ENCODE measurements at places on chromosomes 13 and 19. TPM values are rescaled to one million over a fixed set of nuclear protein-coding genes. Genes with fewer than 3 reads are reported as not detected.

DNA sequence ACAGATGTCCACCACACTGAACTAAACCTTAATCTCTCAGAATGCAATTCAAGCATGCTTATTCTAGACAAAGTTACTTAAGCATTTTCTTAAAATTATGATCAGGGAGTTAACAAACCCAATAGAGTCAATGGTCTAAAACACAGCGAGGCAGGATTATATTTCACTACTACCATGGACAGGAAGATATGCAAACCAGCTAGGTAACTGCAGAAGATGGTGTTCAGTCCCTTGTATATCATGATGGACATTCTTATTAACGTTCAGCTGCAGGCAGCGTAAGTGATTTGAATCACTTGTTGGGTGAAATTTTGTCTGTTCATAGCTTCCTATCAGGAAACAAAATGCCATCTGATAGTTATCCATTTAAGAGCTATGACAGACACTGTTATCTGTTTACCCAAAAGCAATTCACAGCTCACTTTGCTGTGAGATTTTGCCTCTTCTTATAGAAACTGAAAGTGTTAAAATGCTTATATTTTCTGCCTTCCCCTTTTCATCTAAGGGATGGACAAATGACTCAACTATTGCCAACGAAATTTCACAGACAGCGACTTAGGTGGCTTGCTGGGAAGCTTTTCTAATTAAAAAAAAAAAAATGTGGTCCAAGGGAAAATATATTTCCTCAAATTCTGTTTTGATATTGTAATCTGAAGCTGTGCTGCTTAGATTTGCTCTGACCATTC, 591.9 kb downstream of the DACH1 start:
- no peaks in the 10 kb centered on the region for H3K36me3 ChIP-seq
- peaks cover 10% of the 10 kb centered on the region for H3K27me3 ChIP-seq
- no peak for DNase-seq
- H3K4me3 ChIP-seq, result no peak overlapping the region

DNA sequence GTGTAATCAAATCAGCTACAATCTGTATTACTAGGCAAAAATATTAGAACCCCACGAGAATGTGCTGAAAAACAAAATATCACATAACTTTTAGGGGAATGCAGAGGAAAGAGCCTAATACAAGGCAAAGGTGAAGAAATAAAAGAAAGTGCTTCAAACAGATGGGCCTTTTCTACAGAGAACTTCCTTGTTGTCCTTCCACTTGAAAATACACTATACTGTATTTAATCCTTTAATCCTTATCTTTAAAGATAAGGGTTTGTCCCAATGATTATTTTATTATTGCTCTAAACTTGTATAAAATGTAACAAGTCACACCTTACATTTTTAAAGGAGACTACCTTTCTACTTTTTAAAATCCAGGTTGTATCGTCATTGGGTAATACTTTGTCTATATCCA, 296.5 kb downstream of the NDFIP2 start:
- no peaks in the 10 kb centered on the region for H3K36me3 ChIP-seq
- peaks cover 28% of the 10 kb centered on the region for H3K4me1 ChIP-seq
- H3K27me3 ChIP-seq, result no peaks in the 10 kb centered on the region
- no peak overlapping the region for H3K27ac ChIP-seq
- DNase-seq, result no peak
- H3K4me3 ChIP-seq, result no peak overlapping the region

- no peaks in the 10 kb centered on the region for H3K36me3 ChIP-seq
- no peaks in the 10 kb centered on the region for H3K4me1 ChIP-seq
- no peak overlapping the region for H3K4me3 ChIP-seq
These were observed 402.4 kb downstream of the DLEU7 start for GRCh38 chr13:50441130-50441529.

ZNF730 gene
- 84.7 TPM for total RNA-seq

FBN3 gene
- total RNA-seq, result 105 TPM

ATP8A2 gene
- 1.3 TPM for total RNA-seq

FPR2 gene
- not detected for total RNA-seq

ZNF492 gene
- not detected for total RNA-seq

BORA gene
- 26.6 TPM for total RNA-seq

PRODH2 gene
- 1.0 TPM for total RNA-seq

Measured in endodermal cell (in vitro differentiated cells).